Calu3 (cell line): ENCODE measurements at places on chromosomes 5 and 9.

GRCh38 chr9:91727316-91727861, 222.6 kb downstream of the ROR2 start:
- H3K4me3 ChIP-seq: no peak overlapping the region
- peak; percentile 20 for DNase-seq
- H3K36me3 ChIP-seq: no peaks in the 10 kb centered on the region
- peaks cover 16% of the 10 kb centered on the region for H3K27me3 ChIP-seq

DNA sequence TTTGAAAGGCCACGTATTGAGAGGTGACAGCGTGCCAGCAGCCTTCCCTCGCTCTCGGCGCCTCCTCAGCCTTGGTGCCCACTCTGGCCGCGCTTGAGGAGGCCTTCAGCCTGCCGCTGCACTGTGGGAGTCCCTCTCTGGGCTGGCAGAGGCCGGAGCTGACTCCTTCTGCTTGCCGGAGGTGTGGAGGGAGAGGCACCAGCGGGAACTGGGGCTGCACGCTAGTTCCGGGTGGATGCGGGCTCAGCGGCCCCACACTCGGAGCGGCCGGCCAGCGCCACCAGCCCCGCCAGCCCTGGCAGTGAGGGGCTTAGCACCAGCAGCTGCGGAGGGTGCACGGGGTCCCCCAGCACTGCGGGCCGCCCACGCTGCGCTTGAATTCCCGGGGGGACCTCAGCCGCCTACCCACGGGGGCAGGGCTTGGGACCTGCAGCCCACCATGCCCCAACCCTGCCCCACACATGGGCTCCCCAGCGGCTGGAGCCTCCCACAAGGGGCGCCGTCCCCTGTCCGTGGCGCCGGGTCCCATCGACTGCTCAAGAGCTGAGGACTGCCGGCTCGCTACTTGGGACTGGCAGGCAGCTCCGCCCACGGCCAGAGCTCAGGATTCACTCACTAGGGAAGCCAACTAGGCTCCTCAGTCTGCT, 4.4 kb upstream of the OTULINL start:
- H3K4me3 ChIP-seq: no peak overlapping the region
- H3K36me3 ChIP-seq: peaks cover 18% of the 10 kb centered on the region
- no peak overlapping the region for H3K27ac ChIP-seq
- DNase-seq: no peak
- H3K4me1 ChIP-seq: peaks cover 14% of the 10 kb centered on the region

DNA sequence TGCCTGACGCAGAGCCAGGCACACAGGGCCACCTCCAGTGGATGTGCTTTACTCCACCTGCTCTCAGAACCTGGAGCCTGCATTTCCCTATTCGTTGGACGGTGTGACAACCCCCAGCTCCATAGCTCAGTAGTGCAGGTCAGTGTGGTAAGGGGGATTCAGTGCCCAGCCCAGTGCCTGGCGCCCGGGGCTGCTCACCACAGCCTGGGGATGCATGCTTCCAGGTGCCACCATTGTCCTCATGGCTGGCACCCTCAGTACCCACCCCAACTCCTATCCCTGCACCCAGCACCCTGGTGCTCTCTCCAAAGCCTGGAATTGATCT, 32.8 kb upstream of the ADAMTS2 start:
- H3K4me3 ChIP-seq: no peak overlapping the region
- no peak for DNase-seq
- H3K27me3 ChIP-seq: peaks cover 15% of the 10 kb centered on the region
- no peaks in the 10 kb centered on the region for H3K36me3 ChIP-seq
- no peaks in the 10 kb centered on the region for H3K4me1 ChIP-seq

- no peak for DNase-seq
- no peak overlapping the region for H3K27ac ChIP-seq
- H3K27me3 ChIP-seq: no peaks in the 10 kb centered on the region
- no peaks in the 10 kb centered on the region for H3K4me1 ChIP-seq
Measured at GRCh38 chr5:123044926-123045617, 8.5 kb upstream of the PPIC start.

DNA sequence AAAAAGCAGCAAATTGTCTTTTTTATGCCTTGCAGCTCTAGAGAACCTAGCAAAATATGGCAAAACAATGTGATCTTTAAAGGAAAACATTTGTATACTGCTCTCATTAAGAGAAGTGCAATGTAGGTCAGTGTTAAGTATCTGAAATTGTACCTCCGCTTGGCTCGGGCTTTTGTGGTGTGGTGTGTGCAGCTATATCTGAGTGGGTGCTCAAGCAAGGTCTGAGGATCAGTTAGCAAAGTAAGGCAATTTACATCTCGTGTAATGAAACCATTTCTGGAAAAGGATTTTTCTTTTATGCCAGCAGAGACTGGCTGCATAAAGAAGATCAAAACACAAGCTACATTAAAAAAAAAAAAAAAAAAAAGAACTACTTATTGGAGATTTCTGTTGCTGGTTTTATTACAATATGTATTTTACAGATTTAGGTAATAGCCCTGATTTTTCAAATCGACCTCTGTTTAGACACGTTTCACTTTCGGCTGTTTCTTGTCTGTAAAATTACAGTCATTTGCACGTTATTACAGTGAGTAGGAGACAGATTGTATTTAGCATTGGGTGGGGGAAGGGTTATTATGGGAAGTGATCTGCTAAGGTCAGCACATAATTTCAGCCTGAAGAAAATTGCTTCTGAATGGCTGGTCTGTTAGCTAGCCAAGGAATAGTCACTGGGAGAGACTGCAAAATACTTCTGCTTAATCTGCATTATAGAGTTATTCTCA, 7.9 kb upstream of the ZNF608 start:
- H3K4me1 ChIP-seq: peaks cover 18% of the 10 kb centered on the region
- peaks cover 2% of the 10 kb centered on the region for H3K36me3 ChIP-seq
- H3K27ac ChIP-seq: no peak overlapping the region

GRCh38 chr5:180647465-180647864, 1.9 kb downstream of the FLT4 start:
- no peak overlapping the region for H3K27ac ChIP-seq
- H3K4me1 ChIP-seq: no peaks in the 10 kb centered on the region
- no peak overlapping the region for H3K4me3 ChIP-seq
- peaks cover 95% of the 10 kb centered on the region for H3K27me3 ChIP-seq
- H3K36me3 ChIP-seq: peaks cover 4% of the 10 kb centered on the region

DNA sequence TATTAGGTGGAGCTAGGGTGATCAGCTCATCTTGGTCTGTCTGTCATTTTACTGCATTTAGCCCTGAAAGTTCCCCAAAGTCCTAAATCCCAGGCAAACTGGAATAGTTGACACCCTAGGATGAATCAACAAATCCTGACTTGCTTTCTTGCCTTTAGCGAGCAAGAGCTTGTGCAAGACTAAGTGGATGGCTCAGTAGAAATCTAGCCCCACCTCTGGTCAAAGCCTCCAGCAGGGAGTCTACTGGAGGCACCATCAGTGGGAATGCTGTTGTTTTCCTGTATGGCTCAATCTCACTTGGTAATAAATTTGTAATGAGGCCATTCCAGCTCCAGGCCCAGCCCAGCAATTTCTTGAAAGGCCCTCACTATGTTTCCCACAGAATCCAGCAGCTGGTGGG, 43.7 kb upstream of the TRPC7 start:
- no peak overlapping the region for H3K4me3 ChIP-seq
- H3K27ac ChIP-seq: no peak overlapping the region
- peaks cover 38% of the 10 kb centered on the region for H3K27me3 ChIP-seq
- no peaks in the 10 kb centered on the region for H3K4me1 ChIP-seq
- no peak for DNase-seq

- H3K4me1 ChIP-seq: no peaks in the 10 kb centered on the region
- H3K36me3 ChIP-seq: no peaks in the 10 kb centered on the region
- no peak for DNase-seq
- H3K4me3 ChIP-seq: no peak overlapping the region
- H3K27ac ChIP-seq: no peak overlapping the region
- H3K27me3 ChIP-seq: no peaks in the 10 kb centered on the region
Measured at GRCh38 chr5:159669559-159669958, 246.7 kb upstream of the ADRA1B start.

GRCh38 chr9:71941060-71941568, 29.7 kb downstream of the C9orf85 start:
- no peaks in the 10 kb centered on the region for H3K27me3 ChIP-seq
- H3K27ac ChIP-seq: no peak overlapping the region
- no peak overlapping the region for H3K4me3 ChIP-seq
- H3K36me3 ChIP-seq: no peaks in the 10 kb centered on the region
- H3K4me1 ChIP-seq: peaks cover 21% of the 10 kb centered on the region

- no peak overlapping the region for H3K4me3 ChIP-seq
- H3K36me3 ChIP-seq: no peaks in the 10 kb centered on the region
- no peak for DNase-seq
- peaks cover 62% of the 10 kb centered on the region for H3K27me3 ChIP-seq
Measured at GRCh38 chr5:137316346-137316736, 182.8 kb downstream of the SPOCK1 start.

DNA sequence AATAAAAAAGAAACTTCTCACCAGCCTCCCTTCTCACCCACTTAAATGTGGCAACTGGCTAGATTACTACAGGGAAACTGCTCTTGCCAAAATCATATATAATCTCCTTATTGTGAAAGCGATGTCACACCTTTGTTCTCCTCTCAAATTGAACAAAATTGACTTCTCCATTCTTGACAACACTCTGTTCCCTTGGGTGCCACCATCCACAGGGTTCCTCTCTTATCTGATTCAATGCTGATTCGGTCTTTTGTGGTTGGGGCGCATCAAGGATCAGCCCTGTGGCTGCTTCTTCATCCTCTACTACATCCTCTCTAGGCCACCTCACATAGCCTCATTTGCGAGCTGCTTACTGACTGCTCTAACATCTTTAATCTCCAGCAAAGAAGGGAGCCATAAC, 86.1 kb downstream of the EDIL3 start:
- no peak overlapping the region for H3K27ac ChIP-seq
- H3K4me3 ChIP-seq: no peak overlapping the region
- peaks cover 13% of the 10 kb centered on the region for H3K4me1 ChIP-seq
- no peak for DNase-seq

- H3K4me1 ChIP-seq: no peaks in the 10 kb centered on the region
- no peaks in the 10 kb centered on the region for H3K27me3 ChIP-seq
- no peak overlapping the region for H3K27ac ChIP-seq
- DNase-seq: no peak
- H3K4me3 ChIP-seq: no peak overlapping the region
Measured at GRCh38 chr5:4005335-4005734, 409.7 kb downstream of the IRX1 start.

DNA sequence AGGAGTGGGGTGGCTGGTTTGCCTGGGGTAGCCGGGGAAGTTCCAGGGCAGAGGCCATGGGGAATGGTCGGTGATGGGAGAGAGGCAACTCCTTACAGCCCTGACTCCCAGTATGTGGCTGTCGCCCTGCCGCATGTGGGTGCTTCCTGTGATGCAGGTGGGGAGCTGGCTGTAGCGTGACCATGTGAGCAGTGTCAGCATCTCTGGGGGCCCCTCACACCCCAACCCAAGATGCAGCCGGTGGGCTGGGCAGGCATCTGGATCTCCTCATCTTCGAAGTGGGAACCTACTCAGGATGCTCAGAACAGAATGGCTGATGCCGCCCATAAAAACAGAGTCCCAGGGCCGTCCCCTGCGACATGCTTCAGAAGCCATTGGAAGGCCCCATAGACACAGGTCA, 45.0 kb downstream of the BARX1 start:
- H3K36me3 ChIP-seq: no peaks in the 10 kb centered on the region
- no peak overlapping the region for H3K4me3 ChIP-seq
- no peak for DNase-seq
- no peaks in the 10 kb centered on the region for H3K4me1 ChIP-seq
- H3K27me3 ChIP-seq: peaks cover 57% of the 10 kb centered on the region

DNA sequence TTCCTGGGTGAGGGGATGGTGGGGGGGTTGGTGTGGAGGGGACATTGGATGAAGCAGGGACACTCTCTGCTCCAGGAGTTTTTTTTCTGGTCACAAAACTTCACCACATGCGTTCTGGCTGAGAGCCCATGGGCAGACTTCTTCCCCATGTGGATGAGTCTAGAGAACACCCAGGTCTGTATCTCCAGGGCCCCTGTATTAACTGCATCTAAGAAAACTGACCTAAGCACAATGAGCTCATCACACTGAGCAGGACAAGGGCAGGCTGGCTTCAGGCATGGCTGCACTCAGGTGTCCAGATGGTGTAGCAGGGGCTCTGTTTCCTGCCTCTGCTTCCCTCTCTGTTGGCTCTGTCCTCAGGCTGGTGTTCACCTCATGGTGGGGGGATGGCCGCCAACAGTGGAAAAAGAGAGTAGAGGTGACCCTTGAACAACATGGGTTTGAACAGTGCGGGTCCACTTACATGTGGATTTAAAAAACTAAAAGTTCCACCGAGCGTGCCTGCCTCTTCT, 85.3 kb upstream of the STC2 start:
- no peaks in the 10 kb centered on the region for H3K27me3 ChIP-seq
- H3K36me3 ChIP-seq: no peaks in the 10 kb centered on the region

GRCh38 chr5:93921001-93921400, 179.6 kb upstream of the POU5F2 start:
- H3K4me3 ChIP-seq: no peak overlapping the region
- H3K27me3 ChIP-seq: no peaks in the 10 kb centered on the region
- H3K4me1 ChIP-seq: no peaks in the 10 kb centered on the region
- no peak overlapping the region for H3K27ac ChIP-seq
- DNase-seq: no peak

GRCh38 chr5:149940077-149940574, 4.5 kb downstream of the PDE6A start:
- H3K27me3 ChIP-seq: no peaks in the 10 kb centered on the region
- peaks cover 84% of the 10 kb centered on the region for H3K4me1 ChIP-seq
- peaks cover 22% of the 10 kb centered on the region for H3K36me3 ChIP-seq
- H3K4me3 ChIP-seq: no peak overlapping the region
- H3K27ac ChIP-seq: peak overlapping the region; percentile 88

- no peaks in the 10 kb centered on the region for H3K27me3 ChIP-seq
- H3K4me3 ChIP-seq: no peak overlapping the region
- DNase-seq: no peak
- peaks cover 29% of the 10 kb centered on the region for H3K36me3 ChIP-seq
- H3K4me1 ChIP-seq: peaks cover 25% of the 10 kb centered on the region
Measured at GRCh38 chr9:128049843-128050242, 17.3 kb downstream of the NAIF1 start.

DNA sequence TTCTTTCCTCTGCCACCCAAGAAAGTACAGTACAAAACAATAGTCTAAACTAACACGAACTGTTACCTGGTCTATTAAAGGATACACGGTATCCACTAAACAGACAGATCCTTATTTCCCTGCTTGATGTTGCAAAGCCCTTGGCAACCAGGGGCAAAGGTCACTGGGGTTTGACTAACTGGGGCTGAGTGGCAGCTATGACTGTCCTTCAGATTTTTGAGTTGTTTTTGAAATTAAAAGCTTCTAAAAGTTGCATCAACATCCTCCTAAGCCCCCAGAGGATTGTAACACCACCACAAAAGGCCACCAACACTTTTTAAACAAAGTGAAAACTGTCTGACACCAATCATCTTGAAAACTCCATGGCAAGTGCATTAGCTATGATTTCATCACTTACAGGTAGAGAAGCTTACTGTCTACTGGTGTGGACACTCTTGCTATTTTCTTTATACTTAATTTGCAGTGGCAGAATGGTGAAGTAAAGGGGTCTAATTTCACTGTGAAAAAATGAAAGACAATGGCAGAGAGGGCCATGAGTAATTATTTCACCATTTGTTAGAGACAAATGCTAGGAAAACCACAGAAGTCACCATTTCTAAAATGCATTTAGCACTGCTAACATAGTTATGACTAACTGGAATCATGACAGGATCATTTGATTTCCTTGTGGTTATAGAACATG, 292.4 kb downstream of the EFNA5 start:
- H3K4me3 ChIP-seq: no peak overlapping the region
- H3K27me3 ChIP-seq: no peaks in the 10 kb centered on the region
- H3K4me1 ChIP-seq: peaks cover 8% of the 10 kb centered on the region
- no peak for DNase-seq
- peak overlapping the region; percentile 27 for H3K27ac ChIP-seq
